ENCODE measurements at places on chromosomes 2 and 18.

DNA sequence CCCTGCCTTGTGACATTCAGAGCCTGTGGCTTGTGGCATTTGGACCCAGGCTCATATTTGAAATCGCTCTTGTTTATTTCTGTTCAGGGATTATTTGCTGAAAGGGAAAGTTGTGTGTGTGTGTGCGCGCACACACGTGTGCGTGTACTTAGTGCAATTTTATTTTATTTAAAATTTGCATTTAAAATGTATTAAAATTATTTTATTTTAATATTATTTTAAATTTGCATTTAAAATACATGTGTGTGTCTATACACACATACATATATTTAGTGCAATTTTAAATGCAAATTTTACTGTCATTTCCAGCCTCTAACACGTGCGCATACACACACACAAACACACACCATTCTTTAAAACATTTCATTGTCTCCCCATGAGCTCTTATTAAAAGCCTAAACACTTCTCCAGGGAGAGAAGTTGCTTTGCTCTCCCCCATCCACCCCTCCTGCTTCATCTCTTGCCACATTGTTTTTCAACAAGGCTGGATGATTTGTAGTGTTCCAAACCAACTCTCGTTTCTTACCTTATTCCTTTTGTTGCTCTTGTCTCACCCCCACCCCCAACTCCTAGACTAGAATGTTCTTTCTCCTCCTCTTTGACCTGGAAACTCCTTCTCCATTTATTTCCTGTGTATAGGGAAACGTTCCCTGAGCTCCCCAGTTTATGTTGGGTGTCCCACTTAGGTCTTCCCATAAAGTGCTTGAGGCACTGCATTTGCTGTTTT, 3.8 kb upstream of the CCDC68 start:
- no peak for DNase-seq

DNA sequence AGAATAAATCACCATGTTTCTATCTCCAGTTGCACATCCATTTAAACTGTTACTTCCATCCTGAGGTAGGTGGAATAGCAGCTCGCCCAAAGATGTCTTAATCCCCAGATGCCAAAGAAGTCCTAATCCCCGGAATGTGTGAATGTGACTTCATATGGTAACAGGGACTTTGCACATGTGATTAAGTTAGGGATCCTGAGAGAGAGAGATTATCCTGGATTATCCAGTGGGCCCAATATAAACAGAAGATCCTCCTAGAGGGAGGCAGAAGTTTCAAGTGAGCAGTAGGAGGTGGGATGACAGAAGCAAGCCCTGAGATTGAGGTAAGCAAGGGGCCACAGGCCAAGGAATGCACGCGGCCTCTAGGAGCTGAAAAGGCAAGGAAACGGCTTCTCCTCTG, 19.8 kb downstream of the CREG2 start:
- DNase-seq = no peak

DNA sequence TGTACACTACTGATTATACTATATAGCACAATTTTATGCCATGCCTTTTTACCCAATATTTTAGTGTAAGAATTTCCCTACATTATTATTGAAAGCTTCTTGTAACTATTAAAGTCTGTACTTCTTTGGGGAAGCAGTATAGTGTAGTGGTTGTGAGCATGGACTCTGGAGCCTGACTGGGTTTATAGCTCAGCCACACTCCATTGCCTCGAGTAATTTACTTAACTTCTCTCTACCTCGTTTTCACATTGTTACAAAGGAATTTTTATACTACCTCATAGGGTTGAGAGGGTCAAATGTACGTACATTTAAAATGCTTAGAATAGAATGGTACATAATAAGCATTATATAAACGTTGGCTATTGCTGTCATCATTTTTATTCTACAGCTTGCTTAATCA, 139.2 kb downstream of the UBR3 start:
- no peak for DNase-seq

DNA sequence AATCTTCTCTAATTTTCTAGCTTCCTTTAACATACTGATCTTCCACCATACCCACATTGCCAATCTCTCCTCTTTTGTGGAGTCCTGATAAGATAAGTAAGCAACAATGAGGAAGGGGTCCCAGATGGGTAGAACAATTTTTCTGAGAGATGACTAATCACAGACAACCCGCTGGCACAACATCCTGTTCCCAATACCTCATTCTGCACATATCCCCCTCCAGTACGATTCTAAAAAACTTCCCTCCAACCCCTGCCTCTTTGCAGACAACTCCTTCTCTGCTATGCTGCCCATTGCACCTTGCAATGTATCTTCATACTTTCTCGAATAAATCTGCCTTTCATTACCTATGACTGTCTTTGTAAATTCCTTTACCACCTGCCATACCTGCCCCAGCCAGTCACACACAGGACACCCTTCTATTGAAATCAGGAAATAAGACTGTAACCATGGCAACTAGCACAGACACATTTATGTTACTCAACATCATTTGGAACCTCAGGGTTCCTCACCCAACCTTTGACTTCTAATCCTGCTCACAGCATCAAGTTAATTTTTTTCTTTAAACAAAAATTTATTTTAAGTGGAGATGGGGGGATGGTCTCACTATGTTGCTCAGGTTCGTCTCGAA, 7.4 kb upstream of the EXOC6B start:
- DNase-seq = no peak

- no peak for DNase-seq
These were observed 3.7 kb upstream of the KHK start for GRCh38 chr2:27082773-27083409.

GRCh38 chr2:220455351-220455990, 828.0 kb downstream of the SLC4A3 start:
- DNase-seq = no peak

- no peak for DNase-seq
These were observed 919 bp downstream of the SF3B1 start for GRCh38 chr2:197433780-197434438.

GRCh38 chr2:152695763-152696162, 21.5 kb downstream of the PRPF40A start:
- no peak for DNase-seq

GRCh38 chr2:88074854-88075292, 7.2 kb downstream of the SMYD1 start:
- no peak for DNase-seq

DNA sequence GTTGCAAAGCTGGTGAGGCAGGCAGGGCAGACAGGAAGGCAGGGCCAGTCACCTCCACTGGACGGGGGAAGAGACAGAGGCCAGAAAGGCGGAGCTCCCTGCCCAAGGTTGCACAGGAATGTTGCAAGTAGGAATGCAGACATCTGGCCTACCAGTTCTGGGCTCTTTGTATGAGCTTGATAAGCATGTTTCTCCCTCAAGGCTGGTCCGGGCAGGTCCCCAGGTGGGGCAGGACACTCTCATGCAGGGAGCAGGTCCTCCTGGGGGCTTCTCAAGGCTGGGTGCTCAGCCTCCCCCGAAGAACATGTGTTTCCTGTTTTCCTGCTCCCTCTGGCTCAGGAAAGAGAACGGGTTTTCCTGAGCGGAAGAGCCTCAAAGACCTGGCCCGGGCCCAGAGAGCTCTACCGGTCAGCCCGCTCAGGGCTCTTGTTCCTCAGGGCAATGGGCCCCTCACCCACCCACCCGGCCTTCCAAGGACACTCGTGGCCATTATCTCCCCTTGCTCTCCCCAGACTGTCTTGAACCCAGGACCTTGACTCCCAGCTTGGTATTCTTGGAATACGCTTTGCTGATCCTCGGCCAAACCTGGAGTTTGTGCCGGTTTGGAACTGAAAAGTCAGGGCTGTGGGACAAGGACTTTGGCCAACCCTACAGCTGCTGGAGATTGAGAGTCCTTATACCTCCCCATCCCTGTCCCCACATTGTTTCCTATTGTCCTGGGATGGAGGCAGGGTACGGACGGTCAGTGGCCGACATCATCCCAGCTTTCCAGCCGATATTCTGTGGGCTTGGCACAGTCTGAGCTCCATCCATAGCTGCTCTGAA, 87.7 kb upstream of the HAAO start:
- DNase-seq = no peak

GRCh38 chr18:905948-906415, 1.3 kb downstream of the ADCYAP1 start:
- peak; percentile 14 for DNase-seq

DNA sequence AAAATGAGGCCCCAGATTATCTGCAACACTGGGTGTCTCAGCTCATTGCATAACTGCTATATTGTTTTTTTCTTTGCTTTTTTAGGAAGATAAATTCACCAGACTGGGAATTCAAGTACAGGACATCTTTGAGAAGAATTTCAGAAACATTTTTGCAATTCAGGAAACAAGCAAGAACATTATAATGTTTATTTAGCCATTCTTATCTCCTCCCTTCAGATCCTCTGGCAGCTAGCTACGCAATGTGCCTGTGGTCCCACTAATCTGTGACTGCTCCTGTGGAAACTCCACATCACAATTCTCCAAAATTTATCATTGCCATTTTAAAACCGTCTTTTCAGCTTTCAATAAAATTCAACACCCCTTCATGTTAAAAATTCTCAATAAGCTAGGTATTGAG, 126.8 kb downstream of the SP100 start:
- DNase-seq = no peak

DNA sequence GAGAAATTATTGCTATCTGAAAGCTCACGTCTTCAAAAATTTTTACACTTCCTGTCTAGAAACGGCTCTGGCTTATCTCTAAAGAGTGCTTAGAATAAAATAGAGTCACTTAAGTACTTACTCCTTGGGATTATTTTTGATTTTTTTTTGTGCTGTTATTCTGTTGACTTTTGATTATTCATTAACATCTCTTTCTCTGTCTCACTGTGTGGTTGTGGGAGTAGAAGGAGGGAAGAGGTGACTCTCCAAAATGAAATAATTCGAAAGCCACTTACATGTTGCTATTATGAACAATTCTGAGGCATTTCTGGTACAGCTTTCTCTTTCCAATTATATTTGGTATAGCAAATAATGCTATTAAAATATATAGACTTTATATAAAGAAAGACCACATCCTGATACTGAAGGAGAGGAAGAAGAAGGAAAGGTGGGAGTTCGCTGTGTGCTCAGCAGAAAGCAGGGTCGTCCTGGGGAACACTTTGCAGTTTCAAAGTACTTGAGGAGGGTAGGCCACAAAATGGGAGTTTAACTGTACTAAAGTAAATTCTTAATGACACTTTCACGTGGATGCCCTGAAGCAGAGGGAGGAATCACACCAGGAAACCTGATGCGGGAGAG, 9.6 kb upstream of the MMADHC start:
- no peak for DNase-seq

- DNase-seq = no peak
These were observed 12.3 kb downstream of the PDCD1 start for GRCh38 chr2:241846406-241846805.

DNA sequence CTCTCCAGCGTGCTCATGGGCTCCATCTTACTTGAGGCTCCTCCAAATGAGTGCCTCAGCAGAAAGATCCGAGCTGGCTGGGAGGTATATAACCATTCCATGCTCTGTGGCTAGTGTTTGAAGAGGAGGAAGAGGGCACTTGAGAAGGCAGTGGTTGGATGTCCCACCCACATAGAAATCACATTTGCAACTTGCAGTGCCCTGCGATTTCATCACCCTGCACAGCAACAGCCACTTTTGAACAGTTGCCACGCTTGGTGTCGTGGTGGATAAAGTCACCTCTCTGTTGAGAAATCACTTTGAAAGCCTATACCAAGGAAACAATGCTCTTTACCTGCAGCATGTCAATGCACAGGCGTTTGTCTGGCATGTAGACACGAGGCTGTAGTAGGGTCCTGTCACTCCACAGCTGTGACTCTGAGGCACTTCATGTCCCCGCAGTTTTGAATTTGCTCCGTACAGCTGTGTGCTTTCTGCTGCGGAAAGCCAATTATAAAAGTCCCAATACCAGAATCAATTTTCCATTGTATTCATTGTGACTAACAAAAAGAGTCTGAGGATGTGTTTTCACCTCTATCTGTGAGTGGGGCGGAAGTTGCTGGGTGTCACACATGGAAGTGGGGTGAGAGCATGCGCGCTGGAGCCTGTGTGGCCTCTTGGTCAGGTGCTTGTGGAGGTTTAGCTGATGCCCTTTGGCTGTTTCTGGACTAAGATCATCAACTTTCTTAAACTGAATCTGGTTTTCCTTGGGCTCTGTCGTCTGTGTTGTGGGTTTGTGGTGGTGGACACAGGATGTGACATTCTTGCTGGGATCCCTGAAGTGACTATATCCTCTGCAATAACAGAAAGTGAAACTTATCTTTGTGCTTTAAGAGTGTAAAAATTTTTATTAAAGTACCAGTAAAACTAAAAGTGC, 2.8 kb downstream of the CNDP2 start:
- DNase-seq = peak; percentile 92

- DNase-seq = no peak
These were observed 95.9 kb downstream of the XIRP2 start for GRCh38 chr2:166984188-166984587.

GRCh38 chr18:77552945-77553344, 303.3 kb downstream of the GALR1 start:
- DNase-seq = no peak

GRCh38 chr2:224359569-224359968, 42.3 kb downstream of the FAM124B start:
- DNase-seq = no peak

- no peak for DNase-seq
These were observed 40.5 kb downstream of the CCDC85A start for GRCh38 chr2:56224316-56224715.

DNA sequence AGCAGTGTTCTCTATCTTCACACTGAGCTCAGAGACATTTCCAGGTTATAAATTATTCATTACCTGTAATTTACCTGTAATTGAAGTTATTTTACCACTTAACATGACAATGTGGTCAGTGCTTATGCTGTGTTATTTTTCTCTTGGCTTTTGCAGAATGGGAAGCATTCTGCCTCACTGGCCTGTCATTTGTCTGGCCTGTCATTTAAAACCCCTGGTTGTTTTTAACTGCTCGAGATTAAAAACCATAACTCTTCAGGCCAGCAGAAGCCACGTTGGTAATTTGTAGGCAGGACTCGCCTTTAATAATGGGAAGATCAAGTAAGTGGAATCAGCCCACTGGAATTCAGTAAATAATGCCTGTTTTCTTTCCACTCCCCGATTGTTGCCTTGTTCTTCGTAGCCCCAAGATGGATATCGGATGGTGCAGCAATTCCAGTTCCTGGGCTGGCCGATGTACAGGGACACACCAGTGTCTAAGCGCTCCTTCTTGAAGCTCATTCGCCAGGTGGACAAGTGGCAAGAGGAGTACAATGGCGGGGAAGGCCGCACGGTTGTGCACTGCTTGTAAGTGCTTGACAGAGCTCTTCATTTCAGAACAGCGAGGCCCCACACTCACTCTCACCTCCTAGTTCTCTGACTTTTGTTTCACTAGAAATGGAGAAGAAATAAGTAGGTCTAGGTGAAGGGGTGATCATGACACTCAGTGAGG, 222.4 kb upstream of the RAB12 start:
- peak; percentile 8 for DNase-seq

DNA sequence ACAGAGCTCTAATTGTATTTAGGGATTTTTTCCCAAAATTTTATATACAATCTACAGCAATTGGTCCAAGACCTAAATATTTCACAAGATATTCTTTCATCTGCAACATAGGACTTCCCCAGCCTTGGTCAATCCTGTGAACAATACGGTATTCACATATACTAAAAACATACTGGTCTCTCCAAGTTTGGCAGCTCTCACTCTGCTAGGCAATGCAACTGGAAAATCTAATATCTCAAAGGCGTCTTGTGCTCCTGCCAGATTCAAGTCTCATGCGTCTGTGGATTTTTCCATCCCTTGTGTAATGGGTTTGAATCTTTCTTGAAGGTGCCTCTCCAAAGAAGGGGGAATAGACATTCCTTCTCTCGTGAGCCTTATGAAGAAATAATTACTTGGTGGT, 27.4 kb upstream of the MBOAT2 start:
- no peak for DNase-seq

Measured in NCI-H510A (cell line).